RWPE1 (cell line): ENCODE measurements at places on chromosomes 4 and X.

DNA sequence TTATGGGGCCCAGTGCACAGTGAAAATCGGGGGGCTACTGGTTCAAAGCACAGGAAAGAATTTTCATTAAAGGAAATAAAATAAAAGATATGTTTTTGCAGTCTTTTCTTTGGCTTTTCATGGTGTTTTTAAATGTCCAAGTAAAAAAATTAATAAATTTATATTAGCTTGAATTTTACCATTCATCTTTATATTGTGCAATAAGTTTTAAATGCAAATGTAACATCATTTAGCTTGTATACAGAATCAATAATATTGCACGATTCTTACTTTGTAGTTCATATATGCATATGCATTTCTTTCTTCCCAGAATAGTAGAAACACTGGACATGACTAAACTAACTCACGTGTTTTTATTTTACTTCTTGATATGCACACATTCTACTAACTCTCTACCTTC, 31.0 kb downstream of the AREG start:
- no peak for DNase-seq

GRCh38 chrX:131783555-131784308, 239.4 kb upstream of the STK26 start:
- no peak for DNase-seq

- DNase-seq, result no peak
Measured at GRCh38 chrX:148755111-148755510, 254.7 kb downstream of the AFF2 start.

DNA sequence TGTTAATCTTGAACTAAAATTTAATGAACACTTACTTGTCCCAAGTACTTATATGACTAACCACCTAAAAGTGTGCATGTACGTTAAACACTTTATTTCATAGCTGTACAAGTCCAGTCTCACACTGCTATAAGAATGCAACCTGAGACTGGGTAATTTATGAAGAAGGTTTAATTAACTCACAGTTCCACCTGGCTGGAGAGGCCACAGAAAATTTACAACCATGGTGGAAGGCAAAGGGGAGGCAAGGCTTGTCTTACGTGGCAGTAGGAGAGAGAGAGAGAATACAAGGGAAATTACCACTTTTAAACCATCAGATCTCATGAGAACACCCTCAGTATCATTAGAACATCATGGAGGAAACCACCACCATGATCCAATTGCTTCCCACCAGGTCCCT, 748.7 kb upstream of the HS3ST1 start:
- DNase-seq, result no peak

GRCh38 chr4:81180916-81181315, 34.1 kb downstream of the PRKG2 start:
- DNase-seq, result no peak

GRCh38 chrX:110180176-110180927, 137.5 kb downstream of the AMMECR1 start:
- peak; percentile 66 for DNase-seq

GRCh38 chrX:39472161-39472560, 625.6 kb downstream of the BCOR start:
- no peak for DNase-seq

GRCh38 chrX:16433021-16433420, 216.9 kb upstream of the S100G start:
- DNase-seq, result no peak

- DNase-seq, result peak; percentile 61
Measured at GRCh38 chrX:1468250-1468772, 15.6 kb upstream of the ASMTL start.

- DNase-seq, result no peak
Measured at GRCh38 chr4:127047930-127048329, 584.8 kb upstream of the INTU start.

DNA sequence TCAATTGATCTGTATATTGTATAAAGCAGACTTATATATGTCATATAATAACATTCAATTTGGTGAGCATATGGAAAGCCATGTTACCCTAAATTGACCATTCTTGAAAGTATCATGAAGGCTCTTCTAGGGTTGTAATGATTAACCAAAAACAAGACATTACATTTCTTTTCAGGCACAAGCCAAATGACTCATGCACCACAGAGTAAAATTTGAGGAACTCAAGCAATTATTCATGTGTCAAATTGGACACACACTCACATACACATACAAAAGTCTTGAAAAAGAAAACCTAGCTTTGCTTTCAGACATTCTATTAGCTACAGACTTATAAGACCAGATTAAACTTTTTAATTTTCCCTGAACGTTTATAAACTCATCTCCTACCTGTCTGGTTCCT, 146.5 kb upstream of the PCDH18 start:
- DNase-seq, result no peak

- no peak for DNase-seq
Measured at GRCh38 chr4:118898684-118899138, 10.1 kb downstream of the SYNPO2 start.

DNA sequence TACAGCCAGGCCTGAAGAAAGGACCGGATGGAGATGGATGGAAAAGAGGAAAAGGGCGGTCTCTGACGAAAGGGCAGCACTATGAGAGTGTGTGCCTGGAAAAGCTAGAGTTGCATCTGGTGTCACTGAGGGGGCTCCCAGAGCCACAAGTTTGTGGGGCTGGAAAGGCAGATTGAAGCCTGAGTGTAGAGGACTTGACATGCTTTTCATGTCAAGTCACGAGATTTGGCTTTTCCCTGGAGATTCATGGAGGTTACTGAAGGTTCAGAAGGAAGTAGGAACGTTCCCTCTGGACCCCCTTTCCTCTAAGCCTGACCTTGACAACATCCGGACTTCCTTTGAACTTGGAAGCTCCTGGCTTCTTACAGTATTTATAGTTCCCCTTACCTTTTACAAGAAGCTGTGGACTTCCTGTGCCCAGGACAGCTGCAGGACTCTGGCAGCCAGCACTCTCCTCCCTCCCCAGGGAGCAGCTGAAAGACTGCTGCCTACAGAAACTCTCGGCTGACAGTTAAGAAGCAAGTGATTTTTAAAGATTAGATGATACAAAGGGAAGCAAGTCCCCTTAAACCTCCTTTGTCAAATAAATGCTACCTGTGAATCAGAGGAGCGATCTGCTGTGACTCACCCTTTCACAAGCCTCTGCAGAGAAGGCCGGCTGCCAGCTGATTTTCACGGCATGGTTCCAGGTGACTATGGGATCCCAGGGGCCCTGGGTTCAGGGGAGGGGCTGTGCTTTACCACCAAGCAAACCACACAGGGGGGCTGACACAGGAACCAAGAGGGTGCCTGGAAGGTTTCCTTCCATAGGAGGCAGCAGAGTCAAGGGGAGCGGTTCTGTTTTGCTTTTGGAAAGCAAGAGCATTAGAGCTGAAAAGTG, 72.9 kb upstream of the STIM2 start:
- DNase-seq, result peak; percentile 80

- no peak for DNase-seq
Measured at GRCh38 chr4:103308248-103308561, 110.1 kb upstream of the CENPE start.

- DNase-seq, result peak; percentile 1
Measured at GRCh38 chrX:85243761-85244449, at the start of the genes SATL1 and ZNF711. Gene SATL1, minus strand, starts transcription at chrX:85243779. Its CDS starts 134,811 bp downstream, at chrX:85108968. Gene ZNF711, plus strand, starts transcription at chrX:85243991. Its CDS starts 3,582 bp downstream, at chrX:85247573.

- no peak for DNase-seq
Measured at GRCh38 chr4:144817081-144817480, 171.1 kb downstream of the HHIP start.

GRCh38 chr4:90990284-90990683, 863.1 kb downstream of the CCSER1 start:
- no peak for DNase-seq

- DNase-seq, result no peak
Measured at GRCh38 chr4:154731756-154732155, 12.0 kb upstream of the LRAT start.

GRCh38 chr4:78331965-78332364, 219.6 kb upstream of the ANXA3 start:
- DNase-seq, result no peak

- DNase-seq, result no peak
Measured at GRCh38 chr4:18930487-18930886, 908.9 kb upstream of the LCORL start.

- no peak for DNase-seq
Measured at GRCh38 chr4:1493540-1494287, 87.5 kb upstream of the NKX1-1 start.

DNA sequence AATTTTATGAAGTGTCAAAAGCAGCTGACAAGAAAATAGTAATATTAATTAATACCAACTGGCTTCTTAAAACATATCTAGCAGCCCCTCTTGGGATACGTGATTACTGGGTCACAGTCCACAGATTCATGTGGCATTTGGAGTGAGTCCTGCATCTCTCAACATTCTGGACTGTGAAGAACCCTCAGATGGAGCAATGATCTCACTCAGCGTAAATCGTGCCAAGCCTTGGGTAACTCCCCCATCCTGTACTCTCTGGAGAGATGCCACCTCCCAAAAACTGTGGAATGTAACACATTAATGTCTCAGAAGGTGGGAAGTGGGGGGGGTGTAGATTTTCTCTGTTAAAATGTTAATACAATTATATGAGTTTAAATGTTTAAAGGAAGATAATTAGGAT, 118.2 kb upstream of the IQCM start:
- DNase-seq, result no peak

DNA sequence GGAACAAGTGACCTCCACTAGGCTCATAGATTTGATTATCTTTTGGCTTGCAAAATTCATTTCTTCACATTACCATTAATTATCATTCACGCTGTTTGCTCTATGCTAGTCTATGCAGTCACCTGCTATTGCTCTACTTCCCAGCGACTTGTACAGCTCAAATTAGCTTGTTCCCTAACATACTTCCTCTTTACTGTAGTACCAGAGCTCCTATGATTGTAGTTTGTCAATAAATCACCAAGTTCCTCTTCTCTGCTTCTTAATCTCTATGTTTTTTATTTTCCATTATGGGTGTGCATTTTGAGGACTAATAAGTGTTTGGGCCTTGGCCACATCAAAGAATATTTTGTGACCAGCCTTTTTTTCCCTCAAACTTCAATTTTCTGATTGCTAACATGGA, 6.2 kb upstream of the GSPT2 start:
- DNase-seq, result no peak

DNA sequence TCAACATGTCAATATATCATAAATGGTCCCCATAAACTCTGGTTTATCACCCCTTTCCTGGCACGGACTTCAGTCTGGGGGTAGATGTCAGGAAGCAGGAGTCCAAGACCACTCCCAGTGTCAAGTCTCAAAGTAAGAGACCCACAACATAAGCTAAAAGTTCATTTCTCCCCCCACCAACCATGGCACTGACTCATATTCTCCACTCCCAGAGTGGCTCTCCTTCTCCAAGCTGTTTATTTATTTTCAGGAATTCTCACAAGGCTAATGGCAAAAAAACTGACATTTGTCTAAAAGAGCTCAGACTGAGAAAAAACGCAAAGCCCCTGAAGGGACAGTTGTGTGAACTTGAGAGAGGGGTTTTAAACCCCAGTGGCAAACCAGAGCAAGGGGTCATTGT, 217.0 kb downstream of the RAB28 start:
- DNase-seq, result no peak

DNA sequence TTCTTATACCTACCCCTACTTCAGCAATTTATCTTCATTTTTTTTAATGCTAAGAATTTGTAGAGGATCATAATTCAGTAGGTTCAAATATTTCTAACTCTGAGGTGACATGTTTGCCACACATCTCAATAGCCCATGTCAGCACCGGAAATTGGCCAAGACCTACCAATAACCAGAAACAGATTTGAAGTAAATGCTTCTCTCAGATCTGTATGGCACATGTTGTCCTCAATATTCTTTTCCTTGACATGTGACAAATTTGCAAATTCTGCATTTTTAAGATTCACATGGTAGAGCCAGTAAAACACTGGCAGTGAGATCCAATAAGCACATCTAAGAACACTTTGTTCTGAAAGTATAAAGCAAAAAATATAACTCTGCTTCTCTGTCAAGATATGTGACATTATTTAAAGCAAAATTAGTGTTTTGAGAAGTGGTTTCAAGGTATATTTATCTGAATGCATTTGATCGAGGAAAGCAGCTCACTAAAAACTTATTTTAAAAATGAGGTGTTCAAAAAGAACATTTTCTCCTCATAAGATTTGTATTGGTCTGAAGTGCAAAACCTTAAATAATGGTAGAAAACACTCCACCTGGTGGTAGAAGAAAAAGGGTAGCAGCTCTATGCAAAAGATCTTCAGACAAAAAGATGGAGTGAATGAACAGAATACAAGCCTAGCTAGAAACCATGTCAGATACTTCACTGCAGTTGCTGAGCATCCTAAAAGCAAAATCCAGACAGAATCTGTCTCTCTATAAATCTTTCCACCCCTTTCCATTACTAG, 513.8 kb upstream of the FAM241A start:
- no peak for DNase-seq

- DNase-seq, result no peak
Measured at GRCh38 chr4:9891740-9892139, 110.3 kb downstream of the DRD5 start.

GRCh38 chr4:145034727-145035211, 63.2 kb downstream of the ANAPC10 start:
- DNase-seq, result peak; percentile 12

DNA sequence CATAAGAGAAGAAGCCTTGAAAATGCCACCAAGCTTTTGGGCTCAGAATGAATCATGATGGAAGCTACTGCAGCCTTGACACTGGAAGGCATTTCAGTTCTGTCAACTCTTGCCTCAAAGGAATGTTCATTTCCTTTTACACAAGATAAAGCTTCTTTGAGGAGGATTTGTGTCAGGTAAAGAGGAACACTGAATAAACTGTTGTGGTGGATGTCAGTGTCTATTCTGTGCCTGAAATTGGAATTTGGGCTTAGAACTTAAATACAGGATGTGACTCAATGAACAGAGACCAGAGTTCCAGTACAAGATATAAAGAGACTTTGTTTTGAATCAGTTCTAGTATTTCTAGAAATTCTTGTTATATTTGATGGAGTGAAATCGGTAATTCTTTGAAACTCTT, 313.2 kb downstream of the PACRGL start:
- DNase-seq, result no peak

DNA sequence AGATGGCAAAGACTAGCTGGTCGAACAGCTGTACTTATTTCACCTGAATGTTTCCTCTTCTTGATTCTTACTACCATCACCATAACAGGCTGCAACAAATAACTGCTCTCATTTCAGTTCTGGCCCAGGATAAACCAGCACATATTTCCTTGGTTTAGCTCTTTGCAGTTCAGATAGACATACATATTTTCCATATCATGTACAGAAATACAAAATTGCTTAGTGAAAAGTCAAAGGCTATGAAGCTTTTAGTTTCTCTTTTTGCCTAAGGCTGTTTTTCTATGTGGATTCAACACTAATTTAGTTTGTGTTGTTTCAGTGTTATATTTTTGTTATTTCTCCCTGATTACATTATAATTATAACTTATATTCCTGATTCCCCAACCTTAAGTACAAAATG, 103.6 kb upstream of the BMP3 start:
- no peak for DNase-seq
